ENCODE measurements at places on chromosomes 1 and 21. TPM values are rescaled to one million over a fixed set of nuclear protein-coding genes. Genes with fewer than 3 reads are reported as not detected.

Gene PODN
- total RNA-seq: not detected

Gene AKNAD1
- total RNA-seq: not detected

Gene ALX3
- total RNA-seq: not detected

Gene HORMAD1
- total RNA-seq: not detected

Gene IFNAR1
- total RNA-seq: 45.2 TPM

Gene KLF17
- total RNA-seq: not detected

Gene IL19
- not detected for total RNA-seq

Gene MIGA1
- 25.7 TPM for total RNA-seq

Gene RYR2
- 1.1 TPM for total RNA-seq
